Activated CD4-positive, alpha-beta T cell treated with anti-CD3 and anti-CD28 coated beads, Interleukin-2, amount 50 U/mL, for 4 hours (primary cell): ENCODE measurements at places on chromosomes 2 and 18.

DNA sequence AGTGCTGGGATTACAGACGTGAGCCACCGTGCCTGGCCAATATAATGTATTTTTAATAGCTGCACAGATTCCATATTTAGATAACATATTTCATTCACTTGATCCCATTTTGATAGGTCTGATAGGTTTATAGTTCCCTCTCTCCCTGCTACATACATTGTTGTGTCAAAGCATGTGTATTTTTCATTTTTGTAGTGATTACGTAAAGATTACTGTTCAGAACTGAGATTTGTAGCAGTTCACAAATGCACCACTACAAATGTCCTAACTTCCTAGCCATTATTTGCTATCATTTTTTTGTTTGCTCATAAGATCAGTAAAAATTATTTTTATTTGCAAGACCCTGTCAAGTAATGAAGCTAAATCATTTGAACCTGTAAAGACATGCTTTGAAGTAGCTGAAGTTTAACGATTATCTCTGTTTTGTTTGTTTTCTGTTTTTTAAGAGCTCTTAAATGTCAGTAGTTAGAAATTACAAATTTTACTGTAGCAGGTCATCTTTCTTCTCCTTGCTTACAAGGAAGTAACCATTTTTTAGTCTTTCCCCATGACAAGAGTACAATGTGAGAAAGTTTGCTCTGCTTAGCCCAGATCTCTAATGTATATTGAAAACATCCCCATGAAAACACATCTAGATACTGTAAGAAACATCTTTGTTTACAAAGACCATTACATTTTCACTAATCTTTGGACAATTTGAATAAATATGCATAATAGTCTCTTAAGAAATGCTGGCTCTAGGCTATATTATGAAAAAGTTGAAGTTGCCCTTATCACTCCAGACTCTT lies 54.1 kb downstream of the EML4 start:
- DNase-seq: no peak

DNA sequence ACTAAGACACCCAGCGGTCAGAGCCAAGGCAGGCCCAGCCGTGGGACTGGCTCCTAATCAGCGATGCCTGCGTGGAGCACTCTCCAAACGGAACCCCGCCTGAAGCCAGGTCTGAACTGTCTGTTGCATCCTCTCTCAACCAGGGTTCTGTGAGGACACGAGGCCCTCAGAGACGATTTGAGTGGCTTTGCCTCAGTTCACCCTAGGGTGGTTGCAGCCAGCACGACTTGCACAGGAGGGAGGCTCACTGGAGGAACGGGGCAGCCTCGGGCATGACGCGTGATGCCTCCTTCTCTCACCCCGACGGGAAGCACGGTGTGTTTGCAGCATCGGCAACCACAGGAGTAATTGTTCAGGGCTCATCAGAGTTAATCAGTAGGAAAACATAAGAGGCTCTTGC lies 336.4 kb downstream of the EIPR1 start:
- no peak for DNase-seq

GRCh38 chr2:240179186-240179815 lies 38.8 kb upstream of the OTOS start:
- DNase-seq: no peak

DNA sequence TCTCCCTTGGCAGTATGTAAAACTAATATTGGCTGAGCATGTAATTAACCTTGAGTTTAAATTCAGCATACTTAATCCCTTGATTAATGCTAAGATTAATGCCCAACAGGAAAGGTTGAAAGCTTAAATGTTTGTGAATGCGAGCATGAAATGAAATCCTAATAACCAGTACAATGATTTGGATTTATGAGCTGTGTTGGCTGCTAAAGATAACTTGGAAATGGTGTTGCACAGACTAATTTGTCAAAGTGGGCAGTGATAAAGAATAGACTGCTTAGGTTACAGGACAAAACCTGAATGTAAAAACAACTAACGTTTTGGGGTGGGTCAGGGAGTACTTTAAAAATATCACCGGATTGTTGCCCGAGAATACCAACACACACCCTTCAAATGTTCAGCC lies 70.6 kb downstream of the MGAT5 start:
- no peak for DNase-seq

DNA sequence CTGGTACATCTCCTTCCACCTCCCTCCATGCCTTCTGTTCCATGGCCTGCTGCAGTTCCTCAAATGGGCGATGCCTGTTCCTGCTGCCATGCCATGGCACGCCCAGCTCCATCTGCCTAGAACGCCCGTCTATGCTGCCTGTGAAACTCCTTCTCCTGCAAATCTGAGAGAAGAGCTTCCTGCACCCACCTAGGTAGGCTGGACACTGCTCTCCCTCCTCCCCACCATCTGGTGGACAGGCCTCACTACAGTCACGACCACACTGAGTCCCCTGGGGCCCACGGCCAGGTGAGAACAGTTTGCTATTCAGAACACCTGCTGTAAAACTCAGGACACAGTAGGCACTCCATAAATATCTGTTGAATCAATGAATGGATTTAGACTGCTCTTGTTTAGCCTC lies 92.4 kb downstream of the LAMA1 start:
- DNase-seq: no peak

DNA sequence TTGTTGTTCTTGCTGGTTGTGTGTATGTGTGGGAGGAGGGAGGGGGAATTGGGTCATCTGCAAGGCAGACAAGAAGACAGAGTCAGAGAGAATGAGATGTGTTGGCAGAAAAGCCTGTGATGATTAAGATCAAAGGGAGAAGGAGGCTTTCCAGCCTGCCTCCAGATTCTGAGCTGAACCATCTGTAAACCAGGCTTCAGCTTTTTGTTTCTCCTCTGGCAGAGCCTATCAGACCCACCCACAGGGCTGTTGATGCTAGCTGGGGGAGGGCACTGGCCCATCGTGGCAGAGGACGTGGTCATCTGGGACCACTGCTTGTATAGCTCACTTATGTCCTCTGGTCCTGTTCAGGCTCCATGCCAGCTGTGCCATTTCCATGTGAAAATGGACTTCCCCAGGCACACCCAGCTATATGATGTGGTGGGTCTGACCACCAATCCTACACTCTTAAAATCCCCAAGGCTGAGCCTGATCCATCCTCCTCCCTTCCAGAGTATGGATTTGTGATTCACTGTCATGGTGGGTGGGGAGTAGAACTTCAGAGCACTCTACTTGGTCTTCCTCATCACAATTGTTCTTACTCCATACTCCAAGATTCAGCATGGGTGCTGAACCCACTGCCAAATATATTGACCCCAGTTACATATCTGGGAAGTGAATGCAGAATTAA lies 27.8 kb upstream of the COL6A3 start:
- DNase-seq: peak; percentile 43

GRCh38 chr18:24470022-24470618 lies 9.7 kb downstream of the HRH4 start:
- DNase-seq: no peak

GRCh38 chr18:21194871-21195771 lies 46.9 kb upstream of the GREB1L start:
- no peak for DNase-seq

DNA sequence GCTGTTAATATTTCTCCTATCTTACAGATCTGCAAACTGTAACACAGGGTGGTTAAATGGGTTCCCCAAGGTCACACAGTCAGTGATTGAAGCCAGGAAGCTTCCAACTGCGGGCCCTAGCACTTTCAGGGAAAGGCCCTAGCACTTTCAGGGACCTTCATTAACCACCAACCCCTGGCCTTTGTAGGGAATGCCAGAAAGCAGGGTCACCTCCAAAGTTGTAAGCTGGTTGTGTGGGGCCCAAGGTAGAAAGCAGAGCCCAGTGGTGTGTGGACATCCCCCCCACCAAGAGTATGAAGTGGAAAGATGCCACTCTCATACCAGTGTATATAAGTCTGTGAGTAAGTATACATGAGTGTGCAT lies 4.4 kb downstream of the DLX2 start:
- no peak for DNase-seq

- no peak for DNase-seq
These were observed 473.3 kb downstream of the LPIN1 start for GRCh38 chr2:12219761-12220160.
